GM19239 (cell line): ENCODE measurements at places on chromosomes 16 and 17.
A peak's percentile ranks its signal among the peaks of the same experiment; 100 is the strongest.

DNA sequence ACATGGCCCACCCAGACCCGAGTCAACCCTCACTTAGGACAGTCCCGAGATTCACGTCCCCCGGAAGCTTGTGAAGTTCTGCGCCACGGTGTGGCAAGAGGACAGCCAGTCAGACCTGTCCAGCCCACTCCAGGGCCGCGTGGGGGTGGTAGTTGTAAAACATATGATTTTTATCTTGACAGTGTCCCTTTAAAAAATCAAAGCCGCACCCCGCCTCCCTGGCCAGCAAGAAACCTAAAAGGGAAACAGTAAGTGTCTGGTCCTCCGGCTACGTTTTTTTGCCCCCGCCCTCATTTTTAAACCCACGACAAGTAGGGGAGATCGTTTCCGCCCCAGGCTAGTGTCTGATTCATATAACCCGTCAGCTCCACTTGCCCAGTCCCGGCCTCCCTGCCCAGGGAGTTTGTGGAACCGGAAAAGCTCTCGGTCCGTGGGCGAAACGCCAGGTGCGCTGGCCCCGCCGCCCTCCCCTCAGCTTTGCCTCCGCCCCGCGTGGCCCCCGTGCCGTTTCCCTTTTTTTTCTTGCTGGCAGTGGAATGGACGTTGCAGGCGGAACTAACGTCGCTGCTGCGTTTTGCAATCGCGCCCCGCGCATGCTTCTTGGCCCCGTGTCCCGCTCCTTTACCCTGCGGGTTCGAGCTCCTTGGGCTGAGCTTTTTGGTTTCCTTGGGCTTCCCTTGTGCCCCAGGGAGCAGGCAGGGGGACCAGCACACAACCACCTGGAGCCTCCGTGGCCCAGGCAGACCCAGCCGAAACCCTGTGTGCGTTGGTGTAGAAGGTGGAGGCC is 13.3 kb upstream of the NUDT16L1 start:
- DNase-seq: no peak

- DNase-seq: no peak
Observed at GRCh38 chr17:80000981-80001775, 34.5 kb downstream of the TBC1D16 start.

DNA sequence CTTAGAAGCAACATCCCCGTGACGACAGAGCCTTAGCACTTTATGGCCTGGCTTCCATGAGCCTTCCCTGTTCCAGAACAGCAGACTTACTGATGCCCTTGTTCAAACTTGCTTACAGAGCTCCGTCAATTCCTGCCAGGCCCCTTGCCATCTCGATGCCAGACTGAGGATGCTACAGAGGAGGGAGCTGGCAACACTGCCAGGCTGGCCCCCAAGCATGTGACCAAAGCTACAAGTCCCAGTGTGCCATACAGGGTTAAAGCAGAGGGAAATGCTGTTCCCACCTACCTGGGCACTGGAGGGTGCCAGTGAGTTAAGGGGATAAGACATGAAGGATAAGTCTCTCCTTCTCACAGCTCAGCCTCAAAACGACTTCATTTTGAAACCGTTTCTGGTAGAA is 33.5 kb upstream of the SREBF1 start:
- no peak for DNase-seq

DNA sequence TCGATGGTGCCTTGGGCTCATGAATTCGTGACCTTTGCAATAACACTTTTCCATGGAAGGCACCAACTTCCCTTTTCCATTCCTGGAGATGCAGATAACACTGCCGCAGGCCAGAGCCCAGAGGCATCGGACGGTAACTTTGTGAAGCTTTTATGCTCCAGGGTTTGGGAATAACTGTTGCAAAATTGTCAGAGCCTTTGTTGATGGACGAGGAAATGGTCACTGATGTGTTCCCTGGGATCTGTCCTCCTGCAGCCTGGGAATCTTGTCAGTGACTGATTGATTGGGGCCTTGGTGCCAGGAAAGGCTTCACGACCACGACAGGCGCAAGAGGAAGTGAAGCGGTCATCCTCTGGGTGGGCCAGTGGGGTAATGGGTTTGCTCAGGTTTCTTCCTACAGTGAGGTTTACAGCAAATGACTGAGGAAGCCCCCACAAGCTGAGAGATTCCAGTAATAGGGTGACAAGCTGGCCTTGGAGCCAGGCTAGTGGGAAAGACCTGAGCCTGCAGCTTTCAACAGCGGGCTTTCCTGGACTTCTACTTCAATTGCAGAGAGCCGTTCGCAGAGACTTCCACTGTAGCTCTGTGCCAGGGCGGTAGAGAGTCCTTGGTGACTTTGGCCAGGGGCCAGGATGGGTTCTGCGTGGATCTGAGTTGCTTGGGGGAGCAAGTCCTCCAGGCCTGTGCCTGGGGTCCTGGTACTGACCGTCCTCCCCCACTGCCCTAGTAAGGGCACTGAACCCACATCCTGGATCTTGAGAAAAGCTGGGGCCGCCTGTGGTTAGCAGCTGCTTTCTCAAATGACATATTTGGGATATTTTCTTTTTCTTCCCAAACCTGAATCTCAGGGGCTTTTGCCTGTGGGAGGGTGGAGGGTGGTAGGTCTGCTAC is 37.6 kb downstream of the PGS1 start:
- no peak for DNase-seq

DNA sequence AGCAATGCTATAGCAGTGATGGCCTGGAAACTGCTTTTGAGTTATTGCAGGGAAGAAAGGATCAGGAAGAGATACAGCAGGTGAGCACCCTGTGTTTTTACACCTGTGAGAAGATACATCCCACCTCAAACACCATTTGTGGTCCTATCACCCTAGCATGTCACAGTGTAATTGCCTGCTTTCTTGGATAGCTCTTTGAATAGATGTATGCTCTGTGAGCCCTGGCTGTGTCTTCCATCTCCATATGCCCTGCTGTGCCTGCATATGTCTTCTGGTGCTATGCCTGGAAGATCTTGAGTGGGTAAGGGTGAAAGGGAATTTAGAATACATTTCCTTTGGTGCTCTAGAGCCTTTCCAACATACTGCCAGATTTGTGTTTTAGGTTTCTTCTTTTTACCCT is 15.5 kb downstream of the HLF start:
- DNase-seq: no peak

- DNase-seq: no peak
Observed at GRCh38 chr16:84065536-84066132, 23.0 kb upstream of the SLC38A8 start.

DNA sequence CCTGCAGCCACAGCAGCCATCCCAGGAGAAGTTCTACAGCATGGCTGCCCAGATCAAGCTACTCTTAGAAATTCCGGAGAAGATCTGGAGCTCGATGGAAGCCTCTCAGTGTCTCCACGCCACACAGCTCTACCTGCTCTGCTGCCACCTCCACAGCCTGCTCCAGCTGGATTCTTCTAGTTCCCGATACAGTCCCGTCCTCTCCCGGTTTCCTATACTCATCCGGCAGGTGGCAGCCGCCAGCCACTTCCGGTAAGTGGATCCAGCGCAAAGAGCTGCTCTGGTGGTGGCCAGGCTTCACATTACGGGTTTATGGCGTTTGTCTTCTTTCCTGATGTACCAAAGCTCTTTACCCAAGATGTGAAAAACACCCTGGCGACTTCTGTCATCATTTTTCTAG is 3.6 kb downstream of the COG1 start:
- DNase-seq: no peak

DNA sequence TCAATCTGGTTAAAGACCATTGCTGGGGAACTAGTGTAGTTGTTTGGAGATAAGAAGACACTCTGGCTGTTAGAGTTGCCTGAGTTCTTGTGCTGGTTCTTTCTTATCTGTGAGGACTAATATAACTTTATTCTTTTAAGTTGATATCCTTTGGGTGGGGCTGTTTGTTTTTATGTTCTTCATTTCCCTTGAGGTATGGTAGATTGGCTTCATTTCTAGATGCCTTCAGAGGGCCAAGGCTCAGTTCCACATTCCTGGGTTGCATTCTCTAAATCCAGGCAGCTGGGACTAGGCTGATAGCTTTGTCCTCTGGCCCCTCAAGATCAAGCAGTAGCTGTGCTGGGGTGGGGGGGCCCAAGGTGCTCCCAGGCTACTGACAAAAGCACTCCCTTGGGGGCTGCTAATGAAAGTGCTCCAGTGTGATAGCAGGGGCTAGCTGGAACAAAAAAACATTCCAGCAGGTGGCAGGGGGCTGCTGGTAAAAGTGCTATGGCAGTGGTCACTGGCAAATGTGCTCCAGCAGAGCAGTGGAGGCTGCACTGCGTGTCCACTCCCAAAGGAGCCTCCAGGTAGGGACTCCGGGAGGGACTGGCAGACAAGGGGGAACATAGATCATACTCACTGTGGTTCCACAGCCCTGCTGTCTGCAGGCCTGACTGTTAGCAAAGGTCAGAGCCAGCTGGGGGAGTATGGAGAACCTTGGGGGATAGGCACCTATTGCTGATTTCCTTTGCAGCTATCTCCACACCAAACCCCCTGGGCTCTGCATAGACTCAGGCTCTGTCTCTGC is 45.9 kb upstream of the KCNJ16 start:
- no peak for DNase-seq

- DNase-seq: no peak
Observed at GRCh38 chr17:78101112-78101511, 27.4 kb downstream of the TMC6 start.

GRCh38 chr16:23124315-23124714 is 24.9 kb downstream of the USP31 start:
- DNase-seq: no peak

- peak; percentile 63 for DNase-seq
Observed at GRCh38 chr17:77319211-77320043, 178.7 kb downstream of the SEC14L1 start.

- DNase-seq: no peak
Observed at GRCh38 chr16:24943471-24943870, 71.7 kb downstream of the ARHGAP17 start.

- DNase-seq: no peak
Observed at GRCh38 chr16:55001931-55002330, 71.3 kb downstream of the IRX5 start.

- DNase-seq: no peak
Observed at GRCh38 chr17:72456075-72456474, 335.3 kb downstream of the SOX9 start.

DNA sequence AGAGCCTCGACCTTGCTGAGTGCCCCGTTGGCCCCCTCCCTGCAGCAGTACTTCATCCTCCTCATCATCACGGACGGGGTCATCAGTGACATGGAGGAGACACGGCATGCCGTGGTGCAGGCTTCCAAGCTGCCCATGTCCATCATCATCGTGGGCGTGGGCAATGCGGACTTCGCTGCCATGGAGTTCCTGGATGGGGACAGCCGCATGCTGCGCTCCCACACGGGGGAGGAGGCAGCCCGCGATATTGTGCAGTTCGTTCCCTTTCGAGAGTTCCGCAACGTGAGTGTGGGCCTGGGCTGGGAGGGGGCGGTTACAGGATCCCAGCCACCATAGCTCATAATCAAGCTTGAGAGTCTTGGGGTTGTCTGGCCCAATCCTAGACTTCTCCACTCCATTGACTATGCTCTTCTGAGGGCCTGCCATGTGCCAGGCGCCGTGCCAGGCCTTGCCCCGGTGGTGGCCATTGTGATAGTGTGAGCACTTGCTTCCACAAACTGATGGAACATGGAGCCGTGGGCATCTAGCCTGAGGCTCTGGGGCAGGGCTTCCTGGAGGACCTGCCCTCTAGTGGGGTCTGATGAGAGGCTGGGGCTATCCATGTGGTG is 39.7 kb downstream of the PSME3IP1 start:
- no peak for DNase-seq

- DNase-seq: no peak
Observed at GRCh38 chr16:59356709-59357108, 622.6 kb upstream of the GOT2 start.

DNA sequence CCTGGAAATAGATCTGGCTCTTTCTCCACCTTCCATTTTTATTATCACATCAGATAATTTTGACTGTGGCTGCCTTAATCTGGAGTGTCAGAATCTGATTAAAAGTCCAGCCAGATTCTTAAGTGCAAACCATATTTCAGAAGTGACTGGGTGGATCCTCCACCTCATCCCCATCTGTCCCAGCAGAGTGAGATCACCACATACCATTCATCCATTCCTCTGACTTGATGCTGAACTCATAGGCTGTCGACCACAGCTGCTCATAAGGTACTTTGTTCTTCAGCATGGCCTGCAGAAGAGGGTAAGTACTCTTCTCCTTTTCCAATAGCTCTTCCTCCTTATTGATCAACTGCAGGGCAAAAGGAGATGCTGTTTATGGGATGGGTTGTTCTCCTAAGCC is 53.5 kb downstream of the DNAH3 start:
- DNase-seq: no peak

GRCh38 chr16:63289834-63290460 is 1253.7 kb upstream of the CDH8 start:
- peak; percentile 1 for DNase-seq

- DNase-seq: no peak
Observed at GRCh38 chr17:35256629-35257028, 13.8 kb downstream of the SLFN5 start.

- DNase-seq: peak; percentile 91
Observed at GRCh38 chr17:2786176-2786881, 9.9 kb upstream of the RAP1GAP2 start.

- no peak for DNase-seq
Observed at GRCh38 chr17:76356803-76357456, 3.2 kb upstream of the PRPSAP1 start.

DNA sequence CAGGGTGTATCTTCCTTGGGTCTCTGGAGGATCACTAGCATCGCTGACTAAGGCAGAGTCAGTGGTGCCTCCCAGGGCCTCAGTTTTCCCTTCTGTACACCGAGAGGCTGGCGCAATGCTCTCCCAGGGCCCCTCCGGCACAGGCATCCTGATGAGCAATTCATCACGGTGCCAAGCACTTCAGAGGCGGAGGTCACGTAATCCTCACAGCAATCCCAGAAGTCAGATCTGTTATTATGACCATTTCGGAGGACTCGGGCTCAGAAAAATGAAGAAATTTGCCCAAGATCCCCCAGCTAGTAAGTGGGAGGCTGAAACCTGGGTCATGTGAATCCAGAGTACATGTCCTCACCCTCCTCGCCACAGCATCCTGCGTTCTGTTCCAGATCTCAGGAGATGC is 46.5 kb downstream of the AIPL1 start:
- no peak for DNase-seq
